Stimulated activated CD4-positive, alpha-beta T cell treated with anti-CD3 and anti-CD28 coated beads, Interleukin-15, amount 100 ng/mL, for 1 hour (primary cell): ENCODE measurements at places on chromosomes 13 and 19.

DNA sequence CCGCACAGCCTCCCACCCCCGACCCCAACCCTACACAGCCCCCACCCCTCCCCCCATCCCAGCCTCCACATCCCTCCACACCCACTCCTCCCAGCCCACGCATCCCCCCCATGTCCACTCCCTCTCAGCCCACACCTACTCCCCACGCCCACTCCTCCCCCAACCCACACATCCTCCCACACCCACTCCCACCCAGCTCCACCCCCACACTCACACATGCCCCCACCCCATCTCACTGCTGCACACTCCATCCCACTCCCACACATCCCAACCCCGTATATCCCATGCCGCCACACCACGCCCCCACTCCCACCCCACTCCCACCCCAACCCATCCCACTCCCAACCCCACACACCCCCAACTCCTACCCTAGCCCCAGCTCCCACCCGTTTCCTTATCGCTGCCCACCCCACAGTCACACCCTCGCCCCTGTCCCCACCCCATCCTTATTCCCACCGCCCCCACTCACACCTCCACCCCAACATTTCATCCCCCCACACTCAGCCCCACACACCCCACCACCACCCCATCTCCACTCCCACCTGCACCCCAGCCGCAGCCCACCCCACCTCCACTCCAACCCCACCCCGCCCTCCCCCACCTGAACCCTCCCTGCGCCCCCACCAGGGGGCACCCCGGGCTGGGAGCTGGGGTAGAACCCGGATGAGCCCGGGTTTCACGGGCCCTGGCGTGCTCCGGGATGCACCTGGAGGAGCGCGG is 809 bp downstream of the TDRD12 start:
- no peak for DNase-seq

DNA sequence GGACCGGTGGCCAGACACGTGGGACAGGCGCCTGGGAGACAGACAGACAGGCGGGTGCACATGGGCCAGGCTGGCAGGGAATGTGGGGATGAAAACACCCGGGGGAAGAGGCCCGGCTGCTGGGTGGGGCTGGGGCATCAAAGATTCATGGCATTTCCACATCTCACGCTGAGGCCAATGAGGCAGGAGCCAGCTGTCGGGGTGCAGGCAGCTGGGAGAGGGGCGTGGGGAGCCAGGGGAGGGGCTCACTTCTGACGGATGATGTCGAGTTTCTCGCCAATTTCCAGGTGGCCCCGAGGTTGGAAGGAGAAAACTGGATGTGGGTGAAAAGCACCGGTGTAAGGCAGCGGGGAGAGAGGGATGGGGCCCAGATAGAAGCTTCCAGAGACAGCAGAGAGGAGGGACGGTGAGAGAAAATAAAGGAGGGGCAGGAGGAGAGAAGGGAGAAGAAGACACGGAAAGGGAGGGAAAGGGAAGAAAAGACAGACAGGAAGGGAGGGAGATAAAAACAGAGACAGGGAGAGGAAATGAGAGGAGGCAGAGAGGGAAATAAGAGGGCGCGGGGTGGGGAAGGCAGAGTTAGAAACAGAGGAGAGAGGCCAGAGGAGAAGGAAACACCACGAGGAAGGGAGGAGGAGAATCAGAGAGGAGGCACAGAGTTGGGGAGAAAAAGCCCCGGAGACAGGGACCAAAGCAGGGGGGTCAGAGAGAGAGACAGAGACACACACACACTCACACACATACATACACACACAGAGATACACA is 8.0 kb upstream of the CCER2 start:
- DNase-seq = no peak

GRCh38 chr19:35553385-35554000 is 8.1 kb downstream of the TMEM147 start:
- no peak for DNase-seq

- no peak for DNase-seq
Observed at GRCh38 chr19:44623080-44623479, 9.7 kb downstream of the IGSF23 start.

DNA sequence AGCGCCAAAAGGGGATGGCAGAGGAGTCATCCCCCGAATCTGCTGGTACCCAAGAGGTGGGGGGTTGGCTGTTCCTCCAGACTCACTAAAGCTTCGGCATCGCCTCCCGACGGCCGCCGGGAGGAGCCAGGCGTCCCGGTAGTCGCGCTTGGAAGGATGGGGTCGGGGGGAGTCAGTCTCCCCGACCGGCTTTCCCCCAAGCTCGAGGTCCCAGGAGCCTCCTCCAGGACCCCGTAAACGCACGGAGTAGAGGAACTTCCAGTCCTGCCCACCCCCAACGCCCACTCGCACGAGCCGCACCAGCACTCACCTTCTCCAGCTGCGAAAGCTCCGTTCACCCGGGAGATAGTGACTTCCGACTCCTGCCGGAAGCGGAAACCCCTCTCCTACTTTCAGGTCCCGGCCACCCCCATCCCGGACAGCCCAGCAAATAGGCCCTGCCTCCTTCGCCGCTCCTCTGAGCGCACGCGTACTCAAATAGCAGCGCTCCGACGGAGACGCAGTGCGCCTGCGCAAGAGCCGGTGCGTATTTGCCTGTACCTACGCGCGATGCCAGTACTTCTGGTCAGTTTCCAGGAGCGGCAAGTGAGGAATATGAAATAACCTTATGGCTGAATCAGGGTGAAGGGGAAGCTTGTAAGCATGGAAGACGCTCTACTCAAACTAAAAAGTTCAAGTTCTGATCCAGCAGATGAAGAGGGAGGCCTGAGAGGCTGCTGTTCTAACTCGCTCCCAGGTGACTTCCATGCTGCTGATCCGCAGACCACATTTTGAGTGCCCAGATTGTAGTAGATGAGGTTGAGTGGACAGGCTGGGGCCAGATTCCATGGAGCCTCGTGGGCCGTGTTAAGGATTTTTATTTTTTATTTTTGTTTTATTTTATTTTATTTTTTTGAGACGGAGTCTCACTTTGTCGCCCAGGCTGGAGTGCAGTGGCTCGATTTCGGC is at the start of gene ELOF1:
ELOF1 (minus strand) TSS at position 350 of the 948 bp plus-strand sequence. CDS start 4,883 bp downstream, outside the sequence.
- DNase-seq = peak; percentile 92

DNA sequence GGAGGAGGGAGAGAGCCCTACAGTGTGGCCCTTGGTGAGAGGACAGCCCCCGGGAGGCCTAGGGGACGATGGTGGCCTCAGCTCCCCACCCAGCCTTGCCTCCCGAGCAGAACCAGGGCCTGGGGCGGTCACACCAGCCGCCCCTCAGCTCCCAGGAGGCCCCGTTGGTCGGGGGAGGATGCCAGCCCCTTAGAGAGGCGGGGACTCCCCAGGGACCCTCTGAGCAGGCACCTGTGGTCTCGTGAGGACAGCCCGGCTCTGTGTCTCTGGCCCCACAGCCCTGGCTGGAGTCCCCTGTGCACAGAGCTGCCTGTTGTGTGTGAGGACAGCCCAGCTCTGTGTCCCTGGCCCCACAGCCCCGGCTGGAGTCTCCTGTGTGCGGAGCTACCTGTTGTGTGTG is 158.8 kb downstream of the KDM4B start:
- no peak for DNase-seq

- no peak for DNase-seq
Observed at GRCh38 chr13:28137596-28137995, 749 bp upstream of the PAN3 start.

DNA sequence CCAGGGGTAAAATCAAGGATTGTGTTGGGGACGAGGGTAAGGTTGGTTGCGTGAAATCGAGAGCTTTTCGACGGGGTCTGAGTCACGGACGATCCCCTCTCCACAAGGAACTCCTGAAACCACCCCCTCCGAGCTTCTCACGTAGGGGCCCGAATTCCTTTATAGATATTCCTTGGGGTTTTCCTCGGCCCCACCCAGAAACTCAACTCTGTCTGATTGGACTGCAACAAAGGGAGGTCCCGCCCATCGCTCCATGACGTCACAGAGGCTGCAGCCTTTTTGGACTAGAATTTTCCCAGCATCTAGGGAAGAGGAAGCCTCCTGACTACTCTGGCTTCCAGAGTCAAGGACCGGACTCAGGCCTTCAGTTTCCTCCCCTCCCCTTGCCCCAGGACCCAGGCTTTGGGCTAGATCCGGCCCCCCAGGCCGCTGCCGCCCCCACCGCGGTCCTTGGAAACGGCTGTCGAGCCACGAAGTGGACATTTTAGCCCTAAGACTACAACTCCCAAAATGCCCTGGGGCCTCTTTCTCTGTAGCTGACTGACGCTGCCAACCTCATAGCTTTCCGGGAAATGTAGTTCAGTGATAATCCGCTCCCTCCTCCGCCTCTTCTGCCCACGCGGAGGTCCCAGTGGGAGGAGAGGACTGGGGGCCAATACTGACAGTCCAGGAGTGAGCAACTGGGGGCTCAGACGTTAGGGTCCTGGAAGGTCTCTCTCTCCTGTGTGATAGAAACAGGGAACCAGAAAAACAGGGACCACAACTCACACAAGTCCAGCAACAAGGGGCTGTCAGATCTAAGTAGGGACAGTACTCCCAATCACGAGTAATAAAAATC is at the start of gene IZUMO1:
IZUMO1 (minus strand) TSS at position 172 of the 838 bp plus-strand sequence. CDS start 1,050 bp downstream, outside the sequence.
- DNase-seq = no peak

- no peak for DNase-seq
Observed at GRCh38 chr13:109384491-109385241, 401.7 kb downstream of the IRS2 start.

GRCh38 chr13:23984546-23984945 is 87.2 kb upstream of the C1QTNF9B start:
- DNase-seq = no peak

DNA sequence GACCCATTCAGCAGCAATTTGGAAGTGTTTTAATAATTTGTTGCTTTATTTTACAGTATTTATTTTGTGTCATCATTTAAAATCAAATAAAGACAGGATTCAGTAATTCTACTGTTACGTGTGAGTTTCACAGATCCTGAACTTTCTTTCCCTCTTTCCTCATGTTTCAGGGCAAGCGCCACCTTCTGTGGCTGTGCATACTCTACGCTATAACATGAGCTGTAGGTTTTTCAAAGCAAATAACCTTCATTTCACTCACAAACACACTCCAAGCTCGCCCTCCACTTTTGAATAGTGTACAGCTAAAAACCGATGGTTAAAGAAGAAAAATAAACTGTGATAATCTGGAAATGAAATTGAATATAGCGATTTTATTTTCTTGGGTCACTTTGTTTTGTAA is 753.3 kb downstream of the OLFM4 start:
- DNase-seq = no peak

DNA sequence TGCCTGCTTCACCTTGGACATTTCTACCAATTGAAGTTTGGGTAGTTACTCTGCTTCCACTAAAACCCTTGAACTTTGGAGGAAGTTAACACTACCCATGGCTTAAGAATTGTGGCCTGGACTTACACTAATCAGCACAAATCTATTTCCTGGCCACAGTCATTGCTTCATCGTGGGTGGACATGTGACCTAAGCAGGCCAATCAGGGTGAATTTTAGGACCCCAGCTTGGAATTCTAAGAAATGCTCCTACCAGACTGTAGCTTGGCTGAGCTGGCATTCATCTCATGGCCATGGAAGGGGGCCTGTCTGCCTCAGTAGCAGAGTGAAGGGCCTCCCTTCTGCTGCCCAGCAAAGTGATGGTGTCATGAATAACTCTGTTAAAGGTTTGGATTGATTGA is 58.3 kb upstream of the SLC15A1 start:
- no peak for DNase-seq

DNA sequence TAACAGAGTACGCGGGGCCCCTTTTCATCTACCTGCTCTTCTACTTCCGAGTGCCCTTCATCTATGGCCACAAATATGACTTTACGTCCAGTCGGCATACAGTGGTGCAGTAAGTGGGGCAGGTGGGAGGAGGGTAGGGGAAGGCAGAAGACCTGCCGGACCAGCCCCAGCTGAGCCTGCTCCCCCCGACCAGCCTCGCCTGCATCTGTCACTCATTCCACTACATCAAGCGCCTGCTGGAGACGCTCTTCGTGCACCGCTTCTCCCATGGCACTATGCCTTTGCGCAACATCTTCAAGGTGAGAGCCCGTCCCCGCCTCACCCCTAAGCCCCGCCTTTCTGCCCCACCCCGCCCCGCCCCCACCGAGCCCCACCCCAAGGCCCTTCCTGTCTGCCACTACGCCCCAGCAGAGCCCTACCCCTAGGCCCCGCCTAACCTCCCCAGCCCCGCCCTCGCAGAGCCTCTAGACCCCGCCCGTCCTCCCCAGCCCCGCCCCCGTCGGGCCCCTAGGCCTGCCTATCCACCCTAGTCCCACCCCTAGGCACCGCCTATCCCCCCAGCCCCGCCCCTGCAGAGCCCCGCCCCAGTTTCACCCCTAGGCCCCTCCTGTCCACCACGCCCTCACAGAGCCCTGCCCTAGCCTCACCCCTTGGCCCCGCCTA is 7.7 kb downstream of the NDUFB7 start:
- peak; percentile 34 for DNase-seq

DNA sequence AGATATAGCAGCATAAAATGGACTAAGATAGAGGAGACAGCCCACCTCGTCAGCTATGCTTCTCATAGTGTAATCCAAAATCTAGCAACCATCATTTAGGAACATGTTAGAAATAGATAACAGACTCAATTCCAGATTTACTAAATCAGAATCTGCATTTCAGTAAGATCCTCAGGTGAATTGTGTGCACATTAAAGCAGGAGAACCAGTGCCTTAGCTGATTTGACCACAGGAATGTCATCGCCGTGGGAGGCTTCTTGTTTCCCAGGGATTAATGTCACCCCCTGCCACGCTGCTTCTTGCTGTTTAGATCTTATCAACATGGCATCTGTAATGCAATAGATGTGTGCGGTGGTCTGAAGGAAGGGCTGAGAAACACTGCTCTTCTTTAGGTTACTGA is 84.0 kb downstream of the GPC5 start:
- DNase-seq = no peak

- DNase-seq = no peak
Observed at GRCh38 chr19:46232468-46232867, 2.9 kb downstream of the IGFL1 start.

DNA sequence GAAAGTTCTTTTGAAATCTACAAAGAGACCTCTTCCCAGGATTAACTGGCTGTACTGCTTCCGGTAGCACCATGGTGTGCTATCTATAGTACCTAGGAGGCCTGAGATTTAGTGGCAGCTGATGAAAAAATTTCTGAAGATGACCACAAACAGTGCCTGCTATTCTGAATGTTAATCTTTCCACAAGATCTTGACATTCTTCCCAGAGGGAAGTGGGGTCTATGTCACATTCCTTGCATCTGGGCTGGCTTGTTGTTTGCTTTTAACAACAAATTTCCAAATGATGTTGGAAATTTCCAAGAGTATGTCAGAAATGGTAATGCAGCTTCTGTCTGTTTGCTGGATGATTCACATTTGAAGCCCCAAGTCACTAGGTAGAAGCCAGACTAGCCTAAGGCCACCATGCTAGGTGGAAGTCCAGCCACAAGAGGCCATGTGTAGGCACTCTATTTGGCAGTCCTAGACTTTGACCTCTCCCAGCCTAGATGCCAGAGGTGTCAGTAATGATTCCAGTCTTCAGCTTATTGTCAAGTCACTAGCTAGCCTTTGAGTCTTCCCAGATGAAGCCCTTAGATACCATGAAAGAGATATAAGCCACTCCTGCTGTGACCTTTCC is 22.1 kb downstream of the SPART start:
- no peak for DNase-seq

- DNase-seq = no peak
Observed at GRCh38 chr19:11624069-11624463, 26.8 kb downstream of the ZNF627 start.

DNA sequence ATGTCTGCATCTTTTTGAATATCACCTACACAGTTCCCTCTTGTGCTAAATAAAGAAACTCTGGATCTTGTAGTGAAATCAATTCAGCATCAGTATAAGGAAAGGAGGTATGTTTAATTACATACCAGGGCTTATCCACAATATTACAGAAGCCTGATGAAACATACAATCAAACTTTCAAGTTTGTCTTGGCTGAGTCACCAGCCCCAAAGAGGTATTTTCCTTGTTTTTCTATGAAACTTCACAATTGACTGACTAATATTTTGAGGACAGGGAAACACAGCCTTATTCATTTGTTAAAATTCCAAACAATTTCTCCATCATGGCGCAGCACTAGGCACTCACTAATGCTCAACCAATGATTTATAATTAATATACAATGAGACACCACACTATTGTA is 952.4 kb downstream of the PCDH17 start:
- no peak for DNase-seq
